ENCODE measurements at places on chromosomes 2 and 18.
A peak's percentile ranks its signal among the peaks of the same experiment; 100 is the strongest.

DNA sequence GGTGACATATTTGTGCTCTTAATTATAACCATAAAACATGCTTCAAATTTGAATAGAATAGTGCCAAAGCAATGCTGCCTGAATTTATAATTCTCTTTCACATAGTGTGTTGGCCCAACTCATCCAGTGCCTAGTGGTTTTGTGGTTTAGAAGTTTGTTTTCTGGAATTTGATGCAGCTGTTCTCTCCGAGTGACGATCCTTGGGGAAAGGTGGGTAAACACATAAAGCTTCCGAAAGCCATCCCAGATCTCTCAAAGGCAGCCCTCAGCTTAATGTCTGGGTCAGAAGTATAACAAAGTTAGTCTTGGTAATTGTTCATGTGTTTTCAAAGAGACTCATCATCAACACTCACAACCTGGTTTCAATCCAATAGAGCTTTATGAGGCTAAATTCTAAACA lies 235.6 kb upstream of the CDH2 start:
- DNase-seq = no peak

GRCh38 chr2:105872142-105872728 lies 127.5 kb downstream of the NCK2 start:
- DNase-seq = no peak

DNA sequence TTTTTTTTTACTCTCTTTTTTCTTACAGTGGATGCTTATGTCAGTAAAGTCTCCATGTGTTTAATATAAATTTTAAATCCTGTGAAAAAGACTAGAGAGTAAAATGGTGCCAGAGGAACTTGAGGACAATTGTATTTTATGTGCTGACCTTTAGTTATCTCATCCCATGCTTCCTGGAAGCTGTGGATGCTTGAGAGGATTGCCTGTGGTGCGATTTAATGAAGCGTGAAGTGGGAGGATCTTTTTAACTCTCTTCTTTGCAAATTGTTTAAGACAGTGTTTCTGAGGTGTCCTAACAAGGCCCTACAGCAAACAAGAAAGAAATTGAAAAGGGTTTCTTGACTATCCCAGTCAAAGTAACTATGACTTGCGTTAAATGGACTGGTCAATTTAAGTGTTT lies 84.2 kb downstream of the DTNA start:
- peak; percentile 25 for DNase-seq

GRCh38 chr2:180203972-180204371 lies 196.9 kb upstream of the CWC22 start:
- DNase-seq = no peak

DNA sequence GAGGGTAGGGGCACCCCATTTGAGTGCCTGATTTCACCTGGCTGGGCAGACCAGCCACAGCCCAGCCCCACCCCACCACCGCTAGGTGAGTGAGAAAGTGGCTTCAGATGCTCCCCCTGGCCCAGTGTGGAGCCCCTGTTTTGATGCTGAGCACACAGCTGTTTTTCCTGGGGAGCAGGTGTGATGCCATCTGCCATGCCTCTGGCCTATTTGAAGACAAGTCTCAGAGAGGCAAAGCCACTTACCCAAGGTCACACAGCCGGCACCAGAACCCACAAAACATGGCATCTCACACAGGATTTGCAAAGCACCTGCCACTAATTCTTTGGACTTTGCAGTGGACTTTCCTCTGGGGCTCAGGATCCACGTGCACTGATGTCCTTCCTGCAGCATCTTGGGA lies 131.3 kb downstream of the INHBB start:
- DNase-seq = no peak

GRCh38 chr2:118169359-118170005 lies 81.2 kb downstream of the INSIG2 start:
- DNase-seq = peak; percentile 76

DNA sequence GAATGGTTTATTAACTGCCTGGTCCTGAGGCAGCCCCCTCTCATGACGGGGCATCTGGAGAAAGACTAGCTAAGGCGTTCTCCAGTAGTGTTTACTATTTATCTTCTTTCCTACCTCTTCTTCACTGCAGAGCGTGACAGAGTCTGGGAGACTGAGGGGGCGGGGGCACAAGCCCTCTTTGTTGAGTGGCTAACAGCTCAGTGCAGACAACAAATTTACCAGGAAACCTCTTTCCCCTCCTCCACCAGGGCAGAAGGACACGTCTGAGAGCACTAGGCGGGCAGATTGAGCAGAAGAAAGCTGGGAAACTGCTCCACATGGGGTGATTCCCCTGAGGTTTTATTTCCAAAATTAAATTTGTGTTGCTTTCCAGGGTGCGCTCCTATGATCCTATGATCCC lies 322.1 kb downstream of the CNTNAP5 start:
- no peak for DNase-seq

GRCh38 chr2:176463546-176463945 lies 194.3 kb downstream of the MTX2 start:
- no peak for DNase-seq

GRCh38 chr2:138003411-138003810 lies 39.1 kb downstream of the HNMT start:
- no peak for DNase-seq

- no peak for DNase-seq
These were observed 154.2 kb upstream of the PGAP1 start for GRCh38 chr2:197080578-197081216.

GRCh38 chr2:174826051-174826450 lies 61.8 kb upstream of the CHRNA1 start:
- no peak for DNase-seq

- DNase-seq = no peak
These were observed 136.7 kb downstream of the TMEM247 start for GRCh38 chr2:46615986-46616485.

- DNase-seq = no peak
These were observed 312.9 kb downstream of the PRKCE start for GRCh38 chr2:45964223-45964841.

DNA sequence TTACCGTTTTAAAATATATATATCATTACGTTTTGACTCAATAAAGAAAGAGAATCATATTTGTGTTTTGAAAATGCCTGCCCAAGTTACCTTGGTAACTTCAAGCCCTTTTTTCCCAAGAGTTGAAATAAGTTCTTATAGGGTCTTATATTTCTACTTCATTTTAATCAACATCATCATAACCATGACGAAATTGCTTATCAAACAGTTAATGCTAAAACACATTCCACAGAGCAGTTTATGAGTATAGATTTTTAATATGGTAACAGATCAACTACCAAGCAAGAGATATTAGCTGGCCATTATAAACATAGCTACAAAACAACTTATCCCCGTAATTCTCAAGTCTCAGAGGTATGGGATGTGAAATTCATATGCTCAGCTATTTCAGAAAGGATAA lies 197.9 kb upstream of the LRRTM4 start:
- no peak for DNase-seq

GRCh38 chr2:135512099-135512498 lies 18.9 kb downstream of the ZRANB3 start:
- DNase-seq = no peak

GRCh38 chr2:217279140-217279539 lies 419.3 kb upstream of the TNP1 start:
- no peak for DNase-seq

Measured in activated CD4-positive, alpha-beta T cell treated with anti-CD3 and anti-CD28 coated beads, Interleukin-2, amount 10 ng/mL, durations not matched to agents 24 days and 14 days (primary cell).